ENCODE measurements at places on chromosomes 2 and 18.

- no peak for DNase-seq
These were observed 45.7 kb upstream of the FAM171B start for GRCh38 chr2:186648130-186648529.

GRCh38 chr2:170313347-170313991 lies 135.5 kb downstream of the MYO3B start:
- DNase-seq: no peak

GRCh38 chr18:58157237-58157636 lies 113.2 kb downstream of the NEDD4L start:
- DNase-seq: no peak

DNA sequence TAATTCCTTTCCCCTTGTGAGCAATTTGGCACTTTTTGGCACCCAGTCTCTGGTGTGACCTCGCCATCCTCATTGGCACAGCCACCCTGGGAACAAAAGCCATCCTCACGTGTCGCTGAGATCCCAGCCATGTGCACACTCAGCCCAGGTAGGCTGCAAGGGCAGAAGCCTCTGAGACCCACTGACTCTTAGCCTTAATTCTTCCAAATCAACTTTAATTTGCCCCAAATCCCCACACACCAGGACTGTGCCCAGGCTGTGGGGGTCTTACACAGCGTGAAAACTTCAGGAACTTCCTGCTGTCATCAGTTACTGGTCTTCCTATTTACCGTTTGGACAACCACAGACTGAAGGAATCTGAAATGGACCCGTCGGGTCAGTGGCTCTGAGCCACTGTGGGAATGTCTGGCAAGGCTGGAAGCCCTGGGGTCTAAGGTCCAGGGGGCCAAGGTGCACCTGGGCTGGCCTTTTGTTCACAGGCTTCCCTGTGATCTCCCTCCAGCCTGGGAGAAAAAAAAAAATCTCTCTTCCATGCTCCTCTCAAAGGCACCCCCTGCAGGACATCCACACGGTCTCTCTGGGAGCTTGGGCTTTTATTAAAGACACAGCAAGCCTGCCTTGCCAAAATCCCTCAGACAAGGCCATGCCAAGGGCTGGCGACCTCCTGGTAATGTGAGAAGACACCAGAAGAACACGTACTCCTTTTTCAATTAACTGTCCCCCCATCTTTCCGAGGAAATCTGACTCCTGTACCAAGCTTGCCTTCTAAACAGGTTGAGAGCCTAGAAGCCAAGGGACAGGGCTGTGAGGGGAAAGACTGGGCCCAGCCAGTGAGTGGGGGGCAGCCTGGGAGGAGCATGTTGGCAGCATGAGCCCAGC lies 42.1 kb upstream of the LAPTM4A start:
- no peak for DNase-seq

DNA sequence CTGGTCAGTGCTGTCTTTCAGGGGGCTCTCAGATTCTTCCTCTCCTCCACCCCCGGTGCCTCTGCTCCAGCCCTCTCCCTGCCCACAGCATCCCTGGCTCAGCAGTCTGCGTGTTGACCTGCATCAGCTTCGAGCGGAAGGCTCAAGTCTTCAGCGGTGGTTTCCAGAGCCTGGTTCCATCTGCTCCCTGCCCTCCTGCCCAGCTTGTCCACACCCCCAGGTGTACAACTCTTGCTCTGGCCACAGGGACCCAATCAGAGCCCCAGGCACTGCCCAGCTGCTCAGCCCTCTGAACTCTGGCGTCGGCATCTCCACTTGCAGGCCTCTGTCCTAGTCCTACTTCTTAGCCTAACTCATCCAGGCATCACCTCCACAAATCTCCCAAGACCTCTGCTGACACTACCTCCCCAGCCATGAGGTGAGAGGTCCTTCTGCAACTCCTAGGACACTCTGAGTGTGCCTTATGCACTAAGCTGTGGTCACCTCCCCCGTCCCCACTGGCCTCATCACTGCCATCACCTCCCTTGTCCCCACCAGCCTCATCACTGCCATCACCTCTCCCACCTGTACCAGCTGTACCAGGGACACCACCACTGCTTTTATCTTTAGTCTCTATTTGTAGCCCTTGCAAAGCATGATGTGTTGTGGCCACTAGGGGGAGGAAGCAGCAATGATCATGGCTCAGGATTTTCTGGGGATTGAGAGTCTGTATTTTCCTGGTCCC lies 60.9 kb downstream of the EDAR start:
- no peak for DNase-seq

GRCh38 chr2:158412206-158412605 lies 44.3 kb downstream of the CCDC148 start:
- DNase-seq: no peak

DNA sequence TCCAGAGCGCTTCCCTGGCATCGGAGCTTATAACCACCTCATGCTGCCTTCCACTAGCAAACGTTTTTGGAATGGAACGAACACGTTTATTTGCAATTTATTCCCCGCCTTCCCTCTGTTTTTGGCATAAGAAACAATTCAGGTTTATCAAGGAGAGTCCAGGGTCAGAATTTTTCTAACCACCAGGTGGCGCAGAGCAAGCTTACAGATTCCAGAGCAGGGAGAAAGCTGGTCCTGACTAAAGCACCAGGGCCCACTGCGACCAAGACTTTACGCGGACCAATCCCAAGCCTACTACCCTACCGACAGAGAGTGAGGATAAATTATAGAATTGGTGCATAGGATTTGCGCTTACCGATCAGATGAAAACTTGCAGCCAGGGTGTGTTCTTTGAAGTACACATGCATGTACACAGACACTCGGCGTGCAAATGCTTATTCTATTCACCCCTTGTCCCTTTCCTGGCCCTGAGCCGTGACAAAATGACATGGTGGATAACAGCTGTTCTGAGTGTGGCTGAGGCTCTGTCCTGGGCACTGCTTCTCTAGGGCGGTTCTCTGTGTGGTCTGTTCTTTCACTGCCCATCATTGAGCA lies 34.7 kb downstream of the NAPG start:
- DNase-seq: peak; percentile 32
